ENCODE measurements at places on chromosomes 2 and 18.
A peak's percentile ranks its signal among the peaks of the same experiment; 100 is the strongest.

- no peak for DNase-seq
These were observed 21.4 kb upstream of the C1QL2 start for GRCh38 chr2:119179991-119180390.

GRCh38 chr18:41938445-41938844 is 16.6 kb upstream of the PIK3C3 start:
- no peak for DNase-seq

DNA sequence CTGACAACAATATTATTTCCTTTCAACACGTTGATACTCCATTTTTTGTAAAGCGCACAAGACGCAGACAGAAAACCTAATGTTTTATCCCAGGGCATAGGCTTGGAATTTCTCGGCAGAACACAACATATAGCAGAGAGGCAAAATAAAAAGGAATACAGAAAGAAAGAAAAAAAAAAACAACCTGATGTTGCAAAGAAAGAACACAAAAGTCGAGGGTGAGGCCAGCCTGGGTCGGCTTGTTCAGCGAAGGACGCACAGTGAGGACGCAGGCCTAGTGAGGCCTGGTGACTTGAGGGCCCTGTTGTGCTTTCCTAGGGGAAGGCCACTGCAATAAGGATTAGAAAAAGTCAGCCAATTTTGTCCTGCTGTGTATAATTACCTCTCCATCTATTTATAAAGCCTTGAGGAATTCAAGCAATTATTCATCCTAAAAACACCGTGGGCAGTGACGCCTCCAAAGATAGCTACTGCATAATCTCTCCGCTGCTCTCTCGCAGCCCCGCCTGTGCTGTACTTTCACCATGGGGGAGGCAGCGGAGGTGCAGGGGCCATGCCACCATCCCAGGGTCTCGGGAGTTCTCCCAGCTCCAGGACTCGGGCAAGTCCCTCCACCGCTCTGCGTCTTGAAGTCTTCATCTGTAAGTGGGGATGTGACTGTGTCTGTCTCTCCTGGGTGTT is 61.9 kb upstream of the SH3RF3 start:
- no peak for DNase-seq

- DNase-seq, result no peak
These were observed 124.2 kb downstream of the RPIA start for GRCh38 chr2:88815697-88816096.

GRCh38 chr2:180646756-180647155 is 333.6 kb upstream of the UBE2E3 start:
- no peak for DNase-seq

DNA sequence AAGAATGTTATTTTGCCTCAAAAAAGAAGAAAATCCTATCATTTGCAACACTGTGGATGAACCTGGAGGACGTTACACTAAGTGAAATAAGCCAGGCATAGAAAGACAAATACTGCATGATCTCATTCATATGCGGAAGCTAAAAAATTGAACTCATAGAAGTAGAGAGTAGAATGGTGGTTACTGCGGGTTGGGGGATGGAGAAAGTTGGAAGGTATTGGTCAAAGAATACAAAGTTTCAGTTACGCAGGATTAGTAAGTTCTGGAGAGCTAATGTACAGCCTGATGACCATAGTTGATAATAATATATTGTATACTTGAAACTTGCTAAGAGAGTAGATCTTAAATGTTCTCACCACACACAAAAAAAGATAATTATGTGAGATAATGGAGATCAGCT is 5.0 kb upstream of the GALNT5 start:
- DNase-seq, result no peak

GRCh38 chr2:215479536-215480240 is 43.8 kb upstream of the FN1 start:
- DNase-seq, result no peak

- DNase-seq, result no peak
These were observed 259.4 kb downstream of the GBX2 start for GRCh38 chr2:235908826-235909225.

- no peak for DNase-seq
These were observed 402.6 kb upstream of the ZEB2 start for GRCh38 chr2:144922519-144922918.

GRCh38 chr2:120174963-120175581 is 48.1 kb downstream of the TMEM185B start:
- peak; percentile 35 for DNase-seq

DNA sequence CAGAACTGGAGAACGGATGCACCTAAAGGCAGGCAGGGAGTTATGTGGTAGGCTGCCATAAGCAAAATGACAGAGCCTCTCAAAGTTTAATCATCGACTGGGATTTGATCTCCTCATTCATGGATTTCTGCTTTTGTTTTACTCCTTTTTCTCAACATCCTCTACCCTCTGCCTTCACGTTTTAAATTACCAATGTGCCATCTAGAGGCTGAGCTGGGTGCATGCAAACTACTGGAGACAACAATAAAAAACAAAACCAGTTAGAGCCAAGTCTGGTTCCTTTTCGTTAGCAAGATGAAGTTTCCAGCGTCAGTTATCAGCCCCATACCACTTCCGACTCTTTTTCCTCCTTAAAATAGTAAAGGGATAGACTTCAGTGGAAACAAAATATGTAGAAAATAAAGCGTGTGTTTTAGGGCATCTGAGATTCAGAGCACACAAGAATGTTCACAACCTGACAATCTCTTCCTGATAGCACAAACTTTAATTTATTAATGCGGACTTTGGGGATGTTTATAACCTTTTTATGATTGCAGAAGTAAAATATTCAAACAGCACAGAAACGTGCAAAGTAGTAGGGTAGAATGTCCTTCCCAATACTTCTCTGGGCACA is 117.0 kb downstream of the LAMA1 start:
- peak; percentile 4 for DNase-seq

GRCh38 chr2:238865015-238865719 is 17.3 kb downstream of the TWIST2 start:
- no peak for DNase-seq

DNA sequence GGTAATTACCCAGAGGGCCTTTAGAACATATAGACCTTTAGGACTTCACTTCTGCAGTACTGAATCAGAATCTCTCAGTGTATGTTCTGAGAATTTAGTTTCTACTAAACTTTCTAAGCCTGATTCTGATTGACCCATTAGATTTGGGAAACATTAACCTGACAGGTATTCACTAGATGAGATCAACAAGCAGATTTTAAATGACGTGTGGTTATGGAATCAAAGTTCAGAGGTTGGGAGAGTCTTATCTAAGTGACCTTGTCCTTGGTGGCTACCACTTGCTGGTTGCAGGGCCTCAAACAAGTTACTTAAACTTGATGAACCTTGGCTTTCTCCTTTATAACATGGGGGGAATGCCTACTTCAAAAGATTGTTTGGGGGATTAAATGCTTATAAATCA is 198.7 kb downstream of the PDE11A start:
- no peak for DNase-seq

GRCh38 chr2:239736358-239737143 is 288.6 kb downstream of the NDUFA10 start:
- DNase-seq, result no peak

DNA sequence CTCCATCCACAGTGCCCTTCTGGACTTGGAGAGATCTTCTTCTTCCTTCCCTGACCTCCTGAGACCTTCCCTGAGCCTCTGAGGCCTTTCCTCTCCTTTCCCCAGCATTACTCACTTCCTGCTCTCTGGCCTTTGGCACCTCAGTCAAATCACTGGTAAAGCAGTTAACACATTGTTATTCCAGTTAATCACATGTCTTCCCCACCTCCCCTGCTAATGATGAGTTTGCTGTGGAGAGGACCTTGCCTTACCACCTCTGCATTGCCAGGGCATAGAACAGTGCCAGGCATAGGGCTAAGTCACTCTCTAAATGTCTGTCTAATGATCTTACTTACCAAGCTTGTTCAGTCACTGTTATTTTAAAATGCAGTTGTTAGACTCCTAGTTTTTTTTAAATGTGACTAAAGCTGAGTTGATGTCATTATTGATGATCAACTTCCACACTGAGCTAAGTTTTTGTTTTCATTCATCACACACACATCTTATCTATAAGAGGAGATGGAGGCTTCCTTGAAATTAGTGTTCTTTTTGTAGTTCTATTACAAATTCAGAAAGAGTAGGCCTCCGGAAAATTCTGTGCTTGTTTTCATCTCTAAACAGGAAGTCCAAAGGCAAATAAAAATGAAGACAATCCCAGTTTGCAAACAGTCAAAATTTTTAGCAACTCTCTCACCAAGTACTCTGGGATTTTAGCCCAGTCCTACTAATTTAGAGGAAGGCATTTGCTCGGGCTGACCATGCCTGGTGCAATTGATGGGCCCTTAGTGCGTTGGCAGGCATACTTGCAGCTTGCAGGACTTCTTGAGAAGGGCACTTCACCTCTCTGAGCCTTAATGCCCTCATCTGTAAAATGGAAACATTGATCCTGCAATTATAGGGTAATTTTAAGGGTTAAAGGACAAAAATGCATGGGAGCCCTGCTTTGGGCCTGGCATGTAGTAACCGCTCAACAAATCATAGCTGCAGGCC is 113.7 kb upstream of the SPRED2 start:
- no peak for DNase-seq

GRCh38 chr2:201180010-201180409 is 2.9 kb upstream of the CASP10 start:
- no peak for DNase-seq

DNA sequence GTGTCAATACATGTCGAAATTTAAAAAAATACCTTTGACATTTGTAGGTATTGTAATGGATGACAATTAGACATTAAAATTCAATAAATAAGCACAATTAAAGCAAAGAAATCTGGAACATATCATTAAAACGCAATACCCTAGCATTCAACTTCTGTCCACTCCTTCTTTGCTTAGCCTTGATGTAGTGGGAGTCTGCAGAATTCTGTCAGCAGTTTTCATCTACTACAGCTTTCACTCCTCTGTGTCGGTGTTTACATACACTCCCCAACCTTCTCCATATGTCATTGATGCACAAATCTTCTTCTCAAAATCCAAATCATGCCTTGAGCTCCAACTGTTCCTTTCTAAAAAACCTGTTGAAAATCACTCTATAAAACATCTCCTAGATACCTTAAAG is 1380.6 kb downstream of the DSC3 start:
- DNase-seq, result no peak

DNA sequence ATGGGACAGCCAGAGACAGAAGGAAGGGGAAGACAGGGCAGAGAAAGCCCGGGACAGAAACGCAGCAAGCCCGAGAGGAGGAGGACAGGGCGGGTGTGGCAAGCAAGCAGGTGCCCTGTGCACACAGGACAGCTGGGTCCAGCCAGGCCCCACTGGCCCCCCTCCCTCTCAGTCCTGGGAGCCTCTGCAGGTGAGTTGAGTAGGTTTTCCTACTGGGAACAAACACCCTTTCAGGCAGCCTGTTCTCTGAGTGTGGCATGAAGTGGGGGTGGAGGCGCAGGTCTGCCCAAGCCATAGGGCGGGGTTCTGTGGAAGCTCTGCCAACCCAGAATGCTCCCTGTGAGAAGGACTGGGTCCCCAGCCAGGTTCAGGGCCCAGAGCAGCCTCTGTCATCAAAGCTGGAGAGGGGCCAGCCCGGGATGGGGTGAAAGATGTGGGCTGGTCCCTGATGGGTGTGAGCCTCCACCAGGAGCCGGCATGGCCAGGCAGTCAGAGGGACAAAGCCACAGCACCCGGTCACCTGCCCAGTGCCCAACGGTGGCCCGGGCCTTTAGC is 129.4 kb downstream of the TFCP2L1 start:
- DNase-seq, result no peak

DNA sequence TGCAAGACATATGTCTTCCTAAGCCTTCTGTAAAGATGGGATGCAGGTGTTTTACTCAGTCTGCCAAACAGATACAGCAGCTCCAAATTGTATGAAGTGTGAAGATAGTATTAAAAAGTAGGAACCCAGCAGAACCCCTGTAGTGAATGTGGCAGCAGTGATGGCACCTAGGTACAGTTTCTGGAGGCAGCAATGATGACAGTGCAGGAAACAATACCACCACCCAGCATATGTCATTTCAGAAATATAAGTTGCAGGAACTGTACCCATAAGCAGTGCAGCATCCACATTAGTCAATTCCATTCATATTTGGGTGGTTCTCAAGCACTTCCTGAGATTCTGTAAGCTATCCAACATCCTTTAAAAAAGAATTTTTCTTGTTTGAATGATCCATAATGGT is 46.7 kb upstream of the ATP5MC3 start:
- DNase-seq, result no peak

DNA sequence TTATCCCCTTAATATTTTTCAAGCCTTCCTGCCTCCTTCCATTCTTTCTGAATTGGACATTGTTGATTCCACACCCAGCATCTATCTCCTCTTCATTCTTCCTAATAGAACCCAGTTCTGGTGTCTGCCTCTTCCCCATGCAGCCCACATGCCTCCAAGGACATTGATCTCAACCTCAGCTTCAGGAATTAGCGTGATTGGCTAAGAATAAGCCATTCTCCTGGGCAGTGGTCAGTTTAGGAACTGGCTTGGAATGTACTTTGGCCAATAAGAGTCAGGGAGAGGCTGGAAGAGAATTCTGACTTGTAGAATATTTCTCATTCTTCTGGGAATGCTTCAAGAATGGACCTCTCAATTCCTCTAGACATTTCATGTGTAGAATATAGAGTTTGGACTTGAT is 25.9 kb upstream of the GCC2 start:
- no peak for DNase-seq

DNA sequence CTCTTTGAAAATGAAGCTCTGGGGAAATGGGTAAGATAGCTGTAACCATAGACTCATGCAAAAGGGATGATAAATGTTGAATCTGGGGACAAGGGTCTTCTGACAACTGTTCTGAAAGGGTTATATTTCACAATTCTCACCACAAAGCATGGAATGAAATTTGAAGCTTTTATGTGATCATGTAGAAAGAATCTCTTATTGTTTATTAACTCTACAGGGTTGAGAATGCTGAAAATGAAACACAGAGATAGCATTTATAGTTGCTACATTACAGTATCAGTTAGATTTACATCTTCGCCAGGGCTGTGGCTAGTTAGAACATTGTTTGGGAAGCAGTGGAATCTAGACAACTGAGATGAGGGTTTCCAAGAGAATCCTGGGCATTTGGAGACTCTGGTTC is 97.4 kb upstream of the LHCGR start:
- DNase-seq, result no peak

Measured in AG09319 (cell line).